ENCODE measurements at places on chromosomes 7 and 10. TPM values are rescaled to one million over a fixed set of nuclear protein-coding genes. Genes with fewer than 3 reads are reported as not detected.

The PRTFDC1 gene
- total RNA-seq: 39.6 TPM

The CYP3A5 gene
- 1.1 TPM for total RNA-seq

The CHAT gene
- not detected for total RNA-seq

The GRID1 gene
- total RNA-seq: not detected

The PPA1 gene
- 394 TPM for total RNA-seq

The CISD1 gene
- total RNA-seq: 82.9 TPM

The PDE6C gene
- not detected for total RNA-seq
